ENCODE measurements at places on chromosomes 1 and 21.

GRCh38 chr21:34270411-34270810, 93.4 kb upstream of the KCNE2 start:
- no peak for DNase-seq

DNA sequence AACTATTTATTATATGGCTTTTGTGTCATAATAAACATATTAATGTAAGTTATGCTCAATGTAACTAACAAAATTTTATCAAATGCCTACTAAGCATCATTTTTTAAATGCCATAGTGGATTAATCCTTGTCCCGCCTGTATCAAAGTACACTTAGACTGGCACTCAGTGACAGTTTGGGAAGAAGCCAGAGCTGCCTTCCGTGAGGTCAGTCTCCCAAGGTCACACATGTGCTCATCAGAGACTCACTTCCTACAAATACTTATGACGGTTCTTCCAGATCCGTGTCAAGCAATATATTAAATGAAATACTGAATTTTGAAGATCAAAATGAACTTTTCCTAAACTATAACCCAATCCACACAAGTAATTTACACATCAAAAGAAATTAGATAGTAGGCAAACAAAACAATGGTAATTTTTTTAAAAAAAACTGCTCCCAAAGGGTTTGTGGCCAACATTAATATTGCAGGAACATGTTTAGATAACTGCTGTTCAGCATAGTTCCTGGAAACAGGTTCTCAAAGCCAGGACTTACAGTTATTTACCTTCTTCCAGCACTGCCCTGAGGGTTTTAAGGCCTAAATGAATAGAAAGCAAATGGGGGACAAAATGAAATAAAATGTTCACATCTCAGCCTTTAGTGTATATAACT, 27.2 kb downstream of the WLS start:
- DNase-seq: no peak

DNA sequence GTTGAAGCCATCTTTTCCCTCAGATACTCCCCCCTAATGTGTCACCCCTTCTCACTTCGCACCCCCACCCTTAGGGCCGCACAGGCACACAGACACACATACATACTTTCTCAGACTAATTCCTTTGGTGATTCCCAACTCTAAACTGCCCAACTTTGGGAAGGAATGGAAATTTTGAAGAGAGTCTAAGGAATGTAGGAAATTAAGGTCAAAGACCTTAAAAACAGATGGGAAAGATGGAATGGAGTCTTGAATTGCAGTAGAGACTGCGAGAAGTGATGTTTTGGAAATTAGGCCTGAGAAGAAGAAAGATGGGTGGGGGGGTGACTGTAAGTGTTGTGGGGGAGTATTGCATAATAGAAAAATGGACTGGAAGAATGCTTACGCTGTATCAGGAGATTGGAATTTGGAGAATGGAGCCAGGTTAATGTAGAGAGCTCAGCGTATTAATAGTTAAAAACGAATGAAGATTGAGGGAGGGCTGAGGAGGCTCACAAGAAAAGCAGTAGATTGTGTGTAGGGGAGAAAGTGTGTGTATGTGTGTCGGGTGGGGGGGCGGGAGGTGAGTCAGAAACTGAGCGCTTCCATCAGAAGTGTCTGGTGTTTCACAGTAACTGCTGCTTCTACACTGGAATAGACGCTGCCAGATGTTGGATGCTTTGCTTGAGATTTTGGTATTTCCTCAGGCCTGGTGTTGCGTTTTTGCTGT, 1.7 kb downstream of the PIP5K1A start:
- DNase-seq: peak; percentile 36

DNA sequence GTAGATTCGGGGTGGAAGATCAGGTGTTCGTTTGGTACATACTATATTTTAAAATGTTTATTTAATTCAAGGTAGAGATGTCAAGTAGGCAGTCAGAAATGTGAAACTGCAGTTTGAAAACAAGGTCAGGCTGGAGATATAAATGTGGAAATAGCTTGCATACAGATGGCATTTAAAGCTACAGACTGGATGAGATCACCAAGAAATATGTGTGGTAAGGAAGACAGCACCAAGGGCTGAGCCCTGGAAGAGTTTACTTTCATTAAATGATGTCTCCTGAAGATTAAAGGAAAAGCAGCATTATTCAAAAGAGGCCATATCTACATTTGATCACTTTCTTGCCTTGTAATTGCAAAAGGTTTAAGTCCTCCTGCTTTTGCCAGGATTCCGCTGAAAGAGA, 271.3 kb downstream of the PTBP2 start:
- DNase-seq: no peak

GRCh38 chr1:23558140-23558871, 995 bp downstream of the ID3 start:
- DNase-seq: peak; percentile 84

DNA sequence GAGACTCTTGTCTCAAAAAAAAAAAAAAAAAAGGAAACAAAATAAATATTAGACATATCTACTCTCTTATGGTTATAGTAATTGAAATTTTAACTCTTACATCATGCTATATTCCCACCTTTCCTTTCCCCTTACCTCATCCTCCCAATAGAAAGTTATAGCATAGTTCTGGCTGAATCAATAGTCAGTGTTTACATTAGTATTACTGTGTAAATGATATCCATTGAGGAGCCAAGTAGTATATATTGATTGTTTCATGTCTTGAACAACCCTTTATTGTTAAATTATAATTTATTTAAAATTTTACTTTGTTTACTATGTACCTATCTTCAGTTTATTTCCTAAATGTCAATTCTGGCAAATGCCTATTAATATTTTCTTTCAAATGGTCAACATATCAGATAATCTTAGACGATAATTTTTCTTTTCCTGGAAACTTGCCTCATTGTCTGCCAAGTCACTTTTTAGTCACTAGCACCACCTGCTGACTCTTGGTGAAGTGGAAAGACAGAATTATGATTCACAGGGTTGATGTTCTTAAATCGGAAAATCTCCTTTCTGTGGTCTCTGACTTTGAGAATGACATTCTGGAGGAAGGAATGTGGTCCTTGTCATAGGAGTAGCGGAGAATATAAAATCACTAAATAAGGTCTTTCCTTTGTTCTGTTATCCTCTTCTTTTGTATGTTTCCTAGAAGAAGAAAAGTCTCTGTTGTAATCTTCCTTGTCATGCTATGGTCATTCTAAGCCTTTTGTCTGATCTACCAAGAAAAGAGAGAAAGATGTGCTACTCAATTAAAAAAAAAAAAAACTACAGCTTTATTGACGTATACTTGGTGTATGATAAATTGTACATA, 8.6 kb downstream of the HJV start:
- DNase-seq: peak; percentile 58

DNA sequence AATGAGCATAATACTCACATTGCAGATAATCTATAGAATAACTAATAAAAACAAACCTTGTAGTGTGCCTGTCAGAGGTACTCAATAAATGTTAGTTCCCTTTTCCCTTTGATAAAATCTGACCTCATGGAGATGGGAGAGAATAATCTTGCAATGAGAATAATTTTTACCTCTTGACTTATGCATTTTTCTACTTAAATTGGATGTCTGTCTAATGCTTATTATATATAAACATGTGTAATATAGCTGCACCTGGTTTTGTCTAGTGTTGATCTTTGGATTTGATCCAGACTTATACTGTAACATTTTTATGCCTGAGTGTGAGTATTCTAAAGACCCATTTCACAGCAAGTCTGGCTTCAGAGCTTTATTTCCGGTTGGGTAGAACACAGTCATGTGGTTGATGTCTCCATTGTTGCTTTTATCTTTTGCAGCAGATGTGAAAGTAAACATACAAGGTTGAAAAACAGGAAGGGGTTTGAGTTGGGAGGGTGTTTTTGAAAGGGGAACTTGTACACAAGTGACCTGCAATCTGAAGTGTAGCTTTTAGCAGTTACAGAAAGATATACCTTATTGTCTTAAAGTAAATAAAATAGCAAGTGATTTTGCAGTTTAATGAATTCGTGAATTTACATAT, 12.4 kb downstream of the EPB41 start:
- DNase-seq: no peak

DNA sequence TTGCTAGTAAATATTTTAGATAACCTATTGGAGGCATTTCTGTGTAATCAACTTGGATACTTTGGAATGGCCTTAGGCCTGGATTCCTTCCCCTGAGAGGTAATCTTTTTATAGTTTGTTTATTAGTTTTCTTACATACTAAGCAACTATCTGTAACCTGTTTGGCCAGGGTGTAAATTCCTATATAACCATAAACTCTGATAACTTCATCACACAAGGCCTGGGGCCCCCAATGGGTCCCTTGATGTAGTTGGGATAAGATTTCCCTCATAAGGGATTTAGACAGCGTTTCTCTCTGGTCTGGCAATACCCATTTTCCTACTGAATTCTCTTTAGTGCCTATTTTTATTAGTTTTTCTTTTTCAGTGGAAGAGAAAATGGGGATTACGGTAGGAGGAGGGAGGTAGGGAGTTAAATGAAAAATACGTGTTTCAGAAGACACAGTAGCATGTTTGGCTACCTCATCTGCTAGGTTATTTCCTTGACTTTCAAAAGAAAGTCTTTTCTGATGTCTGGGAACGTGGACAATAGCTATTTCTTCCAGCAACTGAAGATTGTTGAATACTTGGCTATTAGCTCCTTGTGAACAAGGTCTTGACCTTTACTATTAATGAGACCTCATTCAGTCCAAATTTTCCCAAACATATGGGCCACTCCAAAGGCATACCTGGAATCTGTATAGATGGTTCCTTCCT, 7.4 kb upstream of the AADACL3 start:
- no peak for DNase-seq

DNA sequence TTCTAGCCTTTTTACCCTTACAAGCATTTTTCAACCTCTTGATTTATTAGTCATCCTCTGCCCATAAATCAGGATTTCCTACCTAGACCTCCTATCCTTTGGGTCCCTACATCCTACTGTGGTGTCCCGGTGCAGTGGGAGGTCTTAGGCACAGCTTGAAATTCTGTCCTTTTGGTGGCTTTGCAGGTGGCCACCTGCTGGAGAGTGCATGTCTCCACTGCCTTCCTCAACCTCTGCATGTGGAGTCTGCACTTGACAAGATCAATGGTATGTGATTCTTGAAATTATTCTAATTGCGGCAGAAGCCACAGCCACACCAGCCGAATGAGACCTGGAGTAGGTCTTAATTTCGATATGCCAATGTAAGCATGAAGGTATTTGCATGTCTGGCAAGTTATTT, 11.4 kb upstream of the KCNA3 start:
- DNase-seq: no peak

GRCh38 chr1:77143529-77144121, 75.6 kb downstream of the PIGK start:
- no peak for DNase-seq

- no peak for DNase-seq
Observed at GRCh38 chr1:36381405-36381804, 4.3 kb downstream of the STK40 start.

GRCh38 chr1:154847891-154848290, 22.2 kb downstream of the KCNN3 start:
- DNase-seq: peak; percentile 78

GRCh38 chr1:228304766-228305395, 97.0 kb downstream of the OBSCN start:
- no peak for DNase-seq

DNA sequence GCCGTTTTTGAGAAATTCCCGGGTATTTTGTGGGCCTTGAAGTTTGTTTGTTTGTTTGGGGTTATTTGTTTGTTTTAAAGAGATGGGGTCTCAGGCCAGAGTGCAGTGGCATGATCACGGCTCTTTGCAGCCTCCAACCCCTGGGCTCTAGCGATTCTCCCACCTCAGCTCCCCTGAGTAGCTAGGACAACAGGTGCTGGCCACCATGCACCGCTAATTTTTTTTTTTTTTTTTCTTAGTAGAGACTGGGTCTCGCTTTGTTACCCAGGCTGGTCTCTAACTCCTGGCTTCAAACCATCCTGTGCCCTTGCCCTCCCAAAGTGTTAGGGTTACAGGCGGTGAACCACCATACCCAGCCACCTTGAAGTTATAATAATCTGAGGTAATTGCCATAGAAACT, 2.0 kb downstream of the CHTOP start:
- no peak for DNase-seq

GRCh38 chr1:41539418-41539805, 54.9 kb upstream of the EDN2 start:
- peak; percentile 14 for DNase-seq

DNA sequence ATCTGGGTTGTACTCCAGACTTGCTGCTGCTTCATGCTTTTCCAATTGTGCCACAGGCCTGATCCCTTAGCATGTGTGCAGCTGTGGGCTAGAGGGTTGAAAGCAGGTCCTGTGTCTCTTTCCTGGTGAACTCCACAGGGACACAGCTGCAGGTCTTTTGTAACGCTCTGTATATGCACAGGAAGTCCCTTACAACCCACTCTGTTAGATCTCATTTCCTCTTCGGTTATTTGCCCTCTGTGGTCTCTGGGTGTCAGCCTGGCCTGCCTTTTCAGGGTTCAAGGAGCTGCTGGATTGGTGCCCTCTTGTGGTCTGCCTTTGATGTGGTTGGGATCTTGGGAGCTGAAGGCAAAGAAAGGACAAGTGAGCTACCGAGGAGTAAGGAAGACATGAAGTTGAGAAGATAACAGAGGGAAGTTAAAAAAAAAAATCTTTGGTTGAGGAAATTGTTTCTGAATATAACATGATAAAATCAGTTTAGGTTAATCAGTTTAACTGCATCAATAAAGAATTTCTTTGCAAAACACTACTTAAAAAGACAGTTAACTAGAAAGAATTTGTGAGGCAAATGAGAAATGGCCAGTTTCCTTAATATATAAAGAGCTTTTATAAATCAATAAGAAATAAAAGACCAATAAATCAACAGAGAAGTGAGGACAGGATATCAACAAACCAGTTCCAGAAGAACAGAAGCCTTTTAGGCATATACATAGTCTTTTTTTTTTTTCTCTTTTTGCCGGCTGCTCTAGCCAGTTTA, 44.1 kb downstream of the UCK2 start:
- peak; percentile 69 for DNase-seq

DNA sequence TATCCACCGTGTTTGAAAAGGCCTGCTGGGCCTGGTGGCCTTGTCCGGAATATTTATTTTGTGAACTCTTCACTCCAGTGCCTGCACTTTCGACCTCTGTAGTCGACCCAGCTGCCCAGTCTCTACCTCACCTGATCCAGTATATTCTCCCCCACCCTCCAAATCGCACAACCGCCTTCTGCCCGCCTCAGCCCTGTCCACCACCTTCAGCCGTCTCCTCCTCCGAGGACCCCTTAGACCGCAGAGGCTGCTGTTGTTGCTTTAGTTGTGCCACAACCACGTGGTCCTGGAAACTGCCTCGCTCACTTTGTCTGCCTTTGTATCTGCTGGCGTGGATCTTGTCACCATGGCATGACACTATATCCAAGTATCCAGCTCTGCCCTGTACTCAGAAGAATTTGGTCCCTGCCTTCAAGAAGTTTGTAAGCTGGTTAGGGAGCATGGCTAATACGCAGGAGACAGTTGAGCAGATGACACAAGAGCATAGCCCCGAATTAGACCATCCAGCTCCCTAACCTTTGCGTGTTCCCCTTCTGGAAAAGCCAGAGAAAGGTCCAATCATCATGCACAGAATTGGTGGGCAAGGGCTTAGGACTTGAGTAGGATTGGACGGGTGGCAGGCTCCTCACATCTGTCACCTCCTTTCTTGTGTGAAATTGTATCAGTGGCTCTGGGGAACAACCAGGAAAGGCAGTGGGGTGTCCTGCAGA, 1.5 kb downstream of the PHGDH start:
- DNase-seq: peak; percentile 59

GRCh38 chr1:165397944-165398343, 41.4 kb upstream of the LMX1A start:
- peak; percentile 76 for DNase-seq

Data from femur (tissue), 1 donor.